ENCODE measurements at places on chromosomes 7 and 10.

GRCh38 chr7:22551768-22552513 lies 52.0 kb upstream of the STEAP1B start:
- DNase-seq: no peak

DNA sequence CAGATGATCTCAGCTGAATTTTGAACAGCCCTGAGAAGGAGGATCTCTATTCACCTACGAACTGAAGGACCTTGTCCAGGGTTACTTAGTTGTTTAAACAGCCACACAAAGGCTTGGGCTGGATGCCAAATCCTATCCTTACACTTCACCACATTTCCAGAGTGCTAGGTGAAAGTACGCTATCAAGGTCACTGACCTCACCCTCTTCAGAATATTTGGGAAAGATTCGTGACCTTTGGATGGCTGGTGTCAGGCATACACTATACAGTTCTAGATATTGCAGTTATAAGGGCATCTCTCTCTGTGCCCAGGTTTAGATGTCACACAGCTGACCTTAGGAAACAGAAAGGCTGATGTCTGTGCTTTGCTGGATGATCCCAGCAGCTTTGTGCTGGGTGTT lies 61.2 kb upstream of the ABLIM1 start:
- peak; percentile 77 for DNase-seq

- DNase-seq: no peak
These were observed 301.5 kb upstream of the CACNA2D1 start for GRCh38 chr7:82745117-82745516.

DNA sequence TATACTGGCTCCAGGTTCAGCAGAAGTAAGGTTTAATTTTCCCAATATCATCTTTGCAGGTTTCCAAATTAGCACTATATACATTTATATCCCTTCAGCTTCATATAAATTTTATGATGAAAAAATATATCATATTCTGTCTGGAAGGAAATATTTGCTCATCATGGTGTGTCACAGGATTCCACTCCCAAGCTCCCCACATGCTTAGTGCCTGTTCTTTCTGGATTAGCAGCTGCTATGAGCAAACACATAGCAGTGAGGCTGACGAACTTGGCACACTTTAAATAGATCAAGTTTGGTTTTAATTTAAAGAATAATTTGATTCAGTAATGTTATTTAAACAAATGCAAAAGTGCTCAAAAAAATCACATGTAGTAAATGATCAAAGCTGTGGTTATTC lies 251.9 kb downstream of the AGMO start:
- no peak for DNase-seq

- no peak for DNase-seq
These were observed 77.0 kb upstream of the GSDME start for GRCh38 chr7:24834128-24834798.
